ENCODE measurements at places on chromosomes 1 and 21.
A peak's percentile ranks its signal among the peaks of the same experiment; 100 is the strongest.

DNA sequence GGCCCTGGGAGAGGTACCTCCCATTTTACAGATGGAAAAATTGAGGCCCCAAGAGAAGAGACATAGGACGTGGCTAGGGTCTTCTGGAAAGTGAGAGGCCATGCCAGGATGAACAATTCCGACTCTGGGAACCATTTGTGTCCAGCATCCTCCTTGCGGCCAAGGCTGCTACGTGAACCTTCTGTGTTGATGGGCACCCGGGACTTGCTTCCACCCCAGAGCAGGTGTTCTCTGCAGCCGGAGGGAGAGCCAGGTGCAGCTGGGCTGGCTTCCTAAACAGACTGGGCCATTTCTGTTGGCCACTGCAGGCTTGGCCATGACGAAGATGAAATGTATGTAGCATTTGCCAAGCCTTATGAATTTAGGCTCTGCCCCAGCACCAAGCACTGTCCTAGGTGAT, 118.9 kb downstream of the PRDM2 start:
- no peak for DNase-seq

DNA sequence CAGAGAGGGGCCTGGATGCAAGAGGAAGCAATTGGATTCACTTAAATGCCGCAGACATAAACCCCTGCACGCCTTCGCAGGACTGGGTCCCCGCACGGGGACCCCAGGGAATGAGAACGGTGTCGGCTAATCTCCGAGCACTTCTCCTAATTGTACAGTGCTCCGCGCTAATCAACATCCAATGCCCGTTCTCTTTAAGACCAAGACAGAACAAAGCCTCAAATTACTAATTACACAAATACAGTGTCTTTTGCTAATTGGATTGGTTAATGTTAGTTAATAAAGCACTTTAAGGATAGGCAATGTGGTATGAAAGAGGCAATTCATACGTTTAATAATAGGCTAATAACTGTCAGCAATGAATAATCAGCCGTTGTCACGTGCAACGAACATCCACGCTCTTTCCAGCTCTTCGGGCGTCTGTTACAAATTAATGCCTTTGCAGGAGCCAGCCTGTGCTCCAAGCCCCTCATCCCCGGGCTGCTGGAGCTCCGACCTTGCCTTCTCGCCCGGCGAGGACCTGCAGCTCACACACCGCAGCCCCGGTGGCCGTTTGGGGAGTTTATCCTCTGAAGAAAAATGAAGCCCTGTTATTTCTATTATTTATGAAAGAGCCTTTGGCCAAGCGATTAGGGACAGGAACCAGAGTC, 157.8 kb downstream of the PRDM16 start:
- no peak for DNase-seq

- DNase-seq, result no peak
Measured at GRCh38 chr1:44275296-44275962, 62.2 kb downstream of the DMAP1 start.

DNA sequence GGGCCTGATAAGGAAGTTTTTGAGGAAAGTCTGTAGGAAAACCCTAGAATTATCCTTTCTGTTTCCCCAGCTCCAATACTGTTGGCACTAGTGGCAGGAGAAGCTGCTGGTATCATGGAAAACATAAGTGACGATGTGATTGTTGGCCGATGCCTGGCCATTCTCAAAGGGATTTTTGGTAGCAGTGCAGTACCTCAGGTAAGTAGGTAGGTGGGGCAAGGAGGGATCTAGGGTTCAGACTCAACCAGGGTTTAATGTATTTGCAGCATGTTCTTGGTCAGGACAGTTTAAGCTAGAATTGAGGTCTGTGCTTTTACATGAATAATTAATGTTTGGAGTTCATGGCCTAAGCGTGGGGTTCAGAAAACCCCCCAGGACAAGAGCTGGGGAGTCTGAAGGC, 62.1 kb downstream of the KDM1A start:
- peak; percentile 22 for DNase-seq
